Activated CD4-positive, alpha-beta T cell treated with anti-CD3 and anti-CD28 coated beads, Interleukin-2, amount 50 U/mL, for 24 hours (primary cell): ENCODE measurements at places on chromosomes 6 and 20.

DNA sequence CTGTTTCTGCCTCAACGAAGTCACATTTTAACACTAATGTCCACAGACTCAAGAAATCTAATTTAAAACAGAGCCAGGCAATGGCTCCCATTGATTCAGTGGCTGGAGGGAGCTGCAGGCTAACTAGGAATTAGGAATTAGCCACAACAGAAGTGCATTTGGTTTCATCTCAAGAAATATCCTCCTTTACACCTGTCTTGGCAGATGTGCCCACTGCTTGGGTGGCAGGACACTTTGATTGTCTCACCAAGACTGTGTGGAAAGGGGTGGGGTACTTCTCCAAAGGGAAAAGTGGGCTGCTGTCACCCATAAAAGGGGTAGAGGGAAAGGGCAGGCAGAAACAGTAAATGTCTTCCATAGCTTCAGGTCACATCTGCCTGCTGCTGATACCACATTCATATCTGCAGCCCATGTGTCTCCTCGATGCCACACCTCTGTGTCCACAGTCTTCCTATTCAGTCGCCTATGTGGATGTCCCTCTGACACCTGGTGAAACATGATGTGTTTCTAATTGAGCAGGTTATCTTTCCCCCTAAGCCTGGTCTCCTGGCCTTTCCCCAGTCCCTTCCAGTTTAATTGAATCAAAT, 10.9 kb upstream of the OSER1 start:
- no peak for DNase-seq

DNA sequence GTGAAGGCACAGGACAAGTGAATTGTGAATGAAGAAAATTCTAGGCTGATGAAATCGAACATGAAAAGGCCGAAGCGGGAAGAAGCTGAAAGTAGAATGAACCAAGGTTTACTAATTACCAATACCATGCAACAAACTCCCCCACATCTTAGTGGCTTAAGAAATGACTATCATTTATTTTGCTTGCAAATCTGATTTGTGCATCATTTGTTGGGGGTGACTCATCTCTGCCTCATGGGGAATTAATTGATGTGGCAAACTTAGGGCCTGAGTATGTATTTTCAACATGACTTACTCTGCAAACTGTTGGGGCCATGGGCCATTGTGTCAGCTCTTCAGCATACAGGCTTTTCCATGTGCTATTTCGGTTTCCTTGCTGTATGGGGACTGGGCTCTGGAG, 26.8 kb downstream of the PPP1R14C start:
- no peak for DNase-seq

DNA sequence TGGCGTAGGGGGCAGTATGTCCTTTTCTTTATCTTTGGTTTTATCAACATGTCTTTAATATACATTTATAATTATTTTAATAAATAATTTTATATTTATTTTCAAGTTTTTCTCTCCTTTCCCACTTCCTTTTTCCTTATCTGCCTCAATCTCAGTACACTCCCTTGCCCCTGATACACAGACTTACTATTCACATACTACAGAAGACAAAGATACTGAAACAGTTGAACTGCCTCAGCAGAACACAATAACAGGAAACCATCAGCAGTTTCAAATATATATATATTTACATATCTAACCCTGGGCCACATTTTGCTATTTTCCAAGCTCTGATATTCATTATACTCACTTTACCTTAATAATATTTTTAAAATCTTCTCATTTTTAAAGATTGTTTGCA, 19.8 kb downstream of the IBTK start:
- DNase-seq = no peak

DNA sequence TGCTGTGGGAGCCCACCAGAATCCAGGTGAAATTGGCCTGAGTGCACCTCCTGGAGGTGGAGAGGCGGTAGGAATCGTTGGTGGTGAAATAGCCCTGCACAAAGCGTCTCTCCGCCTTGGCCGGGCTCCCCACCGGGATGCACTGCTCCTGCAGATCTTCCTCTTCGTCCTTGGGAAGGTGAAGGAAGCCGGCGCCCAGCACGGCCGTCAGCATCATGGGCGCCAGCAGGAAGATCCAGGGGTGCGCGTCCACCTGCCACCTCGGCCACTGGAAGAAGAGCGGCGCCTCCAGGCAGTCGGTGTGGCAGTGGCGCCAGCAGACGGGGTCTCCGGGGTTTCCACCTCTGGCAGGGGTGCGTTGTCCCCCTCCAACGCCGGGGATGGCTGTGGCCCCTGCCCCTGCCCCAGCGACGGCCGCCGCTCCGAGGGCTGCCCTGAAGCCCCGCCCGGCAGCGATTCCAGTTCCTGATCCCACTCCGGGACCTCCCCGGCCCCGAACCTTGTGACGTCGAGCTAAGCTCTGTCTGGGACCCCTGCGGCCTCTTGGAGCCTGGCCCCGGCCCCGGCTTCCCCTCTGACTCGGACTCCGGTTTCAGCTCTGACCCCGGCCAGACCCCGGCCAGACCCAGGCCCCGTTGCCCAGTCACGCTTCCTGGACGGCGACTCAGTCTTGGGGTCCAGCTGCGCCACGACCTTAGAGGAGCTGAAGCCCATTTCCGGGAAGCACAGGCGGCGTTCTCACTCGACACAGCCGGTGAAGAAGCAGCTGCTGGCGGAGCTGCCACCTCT, 91.9 kb downstream of the CD164 start:
- DNase-seq = no peak

DNA sequence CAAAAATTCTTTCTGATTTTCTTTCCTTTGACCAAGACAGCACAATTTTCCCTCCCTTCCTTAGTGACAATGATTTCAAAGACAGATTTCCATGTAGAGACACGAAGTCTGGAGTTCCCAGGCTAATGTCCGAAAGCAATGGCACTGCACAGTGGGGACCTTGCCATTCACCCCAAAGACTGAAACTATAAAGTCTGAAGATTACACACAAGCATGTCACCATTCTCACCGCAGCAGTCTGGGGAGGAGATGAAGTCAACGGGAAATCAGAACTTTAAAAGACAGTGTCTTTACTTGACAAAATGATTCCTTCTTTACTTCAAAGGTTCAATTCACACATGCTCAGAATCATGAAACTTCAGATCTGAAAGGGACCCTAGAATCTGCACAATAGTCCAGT, 8.3 kb downstream of the B4GALT5 start:
- no peak for DNase-seq
